ENCODE measurements at places on chromosomes 3 and 15. TPM values are rescaled to one million over a fixed set of nuclear protein-coding genes. Genes with fewer than 3 reads are reported as not detected.
A peak's percentile ranks its signal among the peaks of the same experiment; 100 is the strongest.

DNA sequence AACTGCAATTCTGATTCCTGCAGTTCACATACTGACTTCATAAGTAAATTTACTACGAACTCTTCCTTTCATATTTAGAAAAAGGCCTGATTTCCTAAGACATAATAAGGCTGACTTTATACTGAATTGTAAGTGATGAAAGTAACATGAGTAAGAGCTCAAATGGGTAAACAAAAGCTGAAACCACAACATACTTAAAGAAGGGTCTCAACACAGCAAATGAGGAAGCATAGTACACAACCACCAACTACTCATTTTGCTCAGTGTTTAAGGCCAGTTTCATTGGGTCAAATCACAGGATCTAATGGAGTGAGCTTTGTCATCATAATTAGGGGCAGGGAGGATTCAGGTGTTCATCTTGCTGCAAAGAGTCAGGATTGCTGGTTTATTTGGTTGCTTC, 81.4 kb downstream of the SETD2 start:
- H3K36me3 ChIP-seq = peaks cover 20% of the 10 kb centered on the region
- no peak for DNase-seq
- H3K27ac ChIP-seq = no peak overlapping the region
- no peak overlapping the region for H3K4me3 ChIP-seq
- H3K4me1 ChIP-seq = no peaks in the 10 kb centered on the region
- H3K27me3 ChIP-seq = no peaks in the 10 kb centered on the region

- no peaks in the 10 kb centered on the region for H3K27me3 ChIP-seq
- no peaks in the 10 kb centered on the region for H3K36me3 ChIP-seq
- DNase-seq = peak; percentile 29
- no peak overlapping the region for H3K27ac ChIP-seq
- no peaks in the 10 kb centered on the region for H3K4me1 ChIP-seq
- no peak overlapping the region for H3K4me3 ChIP-seq
These were observed 890.5 kb downstream of the TUSC7 start for GRCh38 chr3:117600112-117600511.

The ZPLD1 gene
- not detected for total RNA-seq

GRCh38 chr15:68313501-68314410, 36.2 kb downstream of the FEM1B start:
- no peaks in the 10 kb centered on the region for H3K36me3 ChIP-seq
- H3K27me3 ChIP-seq = no peaks in the 10 kb centered on the region
- no peaks in the 10 kb centered on the region for H3K4me1 ChIP-seq
- H3K27ac ChIP-seq = no peak overlapping the region
- H3K4me3 ChIP-seq = no peak overlapping the region

GRCh38 chr15:52464478-52464877, 64.2 kb downstream of the MYO5A start:
- no peak overlapping the region for H3K4me3 ChIP-seq
- peaks cover 1% of the 10 kb centered on the region for H3K36me3 ChIP-seq
- no peaks in the 10 kb centered on the region for H3K27me3 ChIP-seq
- H3K4me1 ChIP-seq = no peaks in the 10 kb centered on the region
- peak overlapping the region; percentile 9 for H3K27ac ChIP-seq

GRCh38 chr3:176514297-176514696, 683.0 kb downstream of the TBL1XR1 start:
- H3K4me3 ChIP-seq = no peak overlapping the region
- no peak for DNase-seq
- H3K27ac ChIP-seq = no peak overlapping the region
- H3K36me3 ChIP-seq = no peaks in the 10 kb centered on the region
- no peaks in the 10 kb centered on the region for H3K4me1 ChIP-seq
- H3K27me3 ChIP-seq = no peaks in the 10 kb centered on the region

The VEPH1 gene
- total RNA-seq = 77.6 TPM

DNA sequence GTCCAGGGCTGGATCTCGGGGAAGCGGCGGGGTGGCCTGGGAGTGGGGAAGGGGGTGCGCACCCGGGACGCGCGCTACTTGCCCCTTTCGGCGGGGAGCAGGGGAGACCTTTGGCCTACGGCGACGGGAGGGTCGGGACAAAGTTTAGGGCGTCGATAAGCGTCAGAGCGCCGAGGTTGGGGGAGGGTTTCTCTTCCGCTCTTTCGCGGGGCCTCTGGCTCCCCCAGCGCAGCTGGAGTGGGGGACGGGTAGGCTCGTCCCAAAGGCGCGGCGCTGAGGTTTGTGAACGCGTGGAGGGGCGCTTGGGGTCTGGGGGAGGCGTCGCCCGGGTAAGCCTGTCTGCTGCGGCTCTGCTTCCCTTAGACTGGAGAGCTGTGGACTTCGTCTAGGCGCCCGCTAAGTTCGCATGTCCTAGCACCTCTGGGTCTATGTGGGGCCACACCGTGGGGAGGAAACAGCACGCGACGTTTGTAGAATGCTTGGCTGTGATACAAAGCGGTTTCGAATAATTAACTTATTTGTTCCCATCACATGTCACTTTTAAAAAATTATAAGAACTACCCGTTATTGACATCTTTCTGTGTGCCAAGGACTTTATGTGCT, 527 bp downstream of the B2M start:
- H3K27ac ChIP-seq = peak overlapping the region; percentile 90
- peak overlapping the region; percentile 80 for H3K4me3 ChIP-seq
- peaks cover 15% of the 10 kb centered on the region for H3K36me3 ChIP-seq
- H3K4me1 ChIP-seq = peaks cover 10% of the 10 kb centered on the region
- H3K27me3 ChIP-seq = no peaks in the 10 kb centered on the region

The LRRC31 gene
- total RNA-seq = 0.43 TPM

The C3orf85 gene
- not detected for total RNA-seq

- H3K27ac ChIP-seq = no peak overlapping the region
- no peaks in the 10 kb centered on the region for H3K36me3 ChIP-seq
- DNase-seq = no peak
- H3K4me1 ChIP-seq = no peaks in the 10 kb centered on the region
- H3K27me3 ChIP-seq = no peaks in the 10 kb centered on the region
These were observed 37.5 kb downstream of the SERPINI1 start for GRCh38 chr3:167772992-167773391.

DNA sequence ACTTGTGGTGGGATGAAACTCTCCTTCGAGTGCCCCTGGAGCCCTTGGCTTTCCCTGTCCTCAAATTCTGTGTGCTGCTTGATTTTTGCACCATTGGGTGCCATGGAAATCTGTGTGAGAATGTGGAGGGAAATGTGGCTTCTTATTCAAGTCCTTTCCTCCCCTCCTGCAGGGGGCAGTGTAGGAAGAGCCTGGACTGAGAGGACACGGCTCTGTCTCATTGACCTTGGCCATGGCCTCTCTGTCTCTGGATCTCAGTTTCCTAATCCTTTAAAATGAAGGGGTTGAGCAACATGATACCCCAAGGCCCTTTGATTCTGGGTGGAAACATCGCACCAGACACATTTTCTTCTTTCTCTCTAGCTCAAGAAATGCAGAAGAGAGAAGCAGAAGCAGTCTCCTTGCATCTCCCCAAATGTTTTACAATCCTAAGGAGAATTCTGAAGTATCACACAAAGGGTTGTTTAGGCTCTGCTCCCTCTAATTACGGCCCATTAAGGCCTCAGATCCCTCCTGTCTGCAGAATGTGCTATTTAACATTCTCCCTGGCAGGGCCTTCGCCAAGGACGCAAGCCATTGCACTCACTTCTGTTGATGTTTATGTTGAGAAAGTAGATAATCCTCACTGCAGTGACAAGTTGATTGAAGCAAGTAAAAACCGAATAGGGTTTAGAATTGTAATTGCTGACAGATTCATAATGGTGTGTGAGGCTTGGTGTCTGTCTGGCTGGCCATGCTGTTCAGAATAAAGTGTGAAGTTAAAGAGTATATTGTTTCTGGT, 169.1 kb downstream of the TPRG1 start:
- H3K36me3 ChIP-seq = no peaks in the 10 kb centered on the region
- no peaks in the 10 kb centered on the region for H3K27me3 ChIP-seq
- H3K4me1 ChIP-seq = no peaks in the 10 kb centered on the region

DNA sequence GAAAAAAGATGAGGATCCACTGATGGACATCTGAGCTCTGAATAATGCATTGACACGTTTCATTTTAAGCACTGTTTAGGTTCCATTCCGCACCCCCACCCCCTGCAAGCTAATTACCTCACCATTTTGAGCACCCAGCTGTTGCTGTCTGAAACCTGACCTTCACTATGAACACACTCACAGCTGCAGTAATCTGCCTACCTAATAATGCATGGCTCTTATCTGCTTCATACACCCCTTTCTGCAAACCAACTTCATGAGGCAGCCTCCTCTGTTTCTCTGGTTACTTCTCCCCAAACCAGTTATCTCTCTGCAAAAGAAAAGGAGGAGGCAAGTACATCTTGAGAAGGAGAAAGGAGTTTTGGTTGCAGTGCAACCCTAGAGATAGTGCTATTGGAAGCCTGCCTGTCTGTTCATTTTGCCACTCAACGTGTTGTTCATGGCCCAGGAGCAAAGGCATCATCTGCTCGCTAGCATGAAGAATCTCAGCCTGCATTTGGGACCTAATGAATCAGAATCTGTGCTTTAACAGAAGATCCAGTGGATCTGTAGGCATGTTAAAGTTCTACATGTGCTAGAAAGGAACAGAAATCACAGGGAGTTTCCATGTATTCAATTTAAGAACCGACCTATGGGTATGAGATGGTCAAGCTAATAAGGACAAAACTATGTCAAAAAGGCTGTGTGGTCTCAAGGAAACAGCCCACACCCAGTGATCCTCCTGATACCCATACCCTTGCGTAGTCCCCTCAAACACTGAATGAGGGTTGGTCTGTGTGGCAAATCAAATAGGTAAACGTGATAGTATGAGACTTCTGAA, 87.2 kb downstream of the MB21D2 start:
- DNase-seq = no peak
- no peaks in the 10 kb centered on the region for H3K27me3 ChIP-seq
- H3K4me3 ChIP-seq = no peak overlapping the region
- H3K36me3 ChIP-seq = no peaks in the 10 kb centered on the region
- H3K27ac ChIP-seq = no peak overlapping the region

DNA sequence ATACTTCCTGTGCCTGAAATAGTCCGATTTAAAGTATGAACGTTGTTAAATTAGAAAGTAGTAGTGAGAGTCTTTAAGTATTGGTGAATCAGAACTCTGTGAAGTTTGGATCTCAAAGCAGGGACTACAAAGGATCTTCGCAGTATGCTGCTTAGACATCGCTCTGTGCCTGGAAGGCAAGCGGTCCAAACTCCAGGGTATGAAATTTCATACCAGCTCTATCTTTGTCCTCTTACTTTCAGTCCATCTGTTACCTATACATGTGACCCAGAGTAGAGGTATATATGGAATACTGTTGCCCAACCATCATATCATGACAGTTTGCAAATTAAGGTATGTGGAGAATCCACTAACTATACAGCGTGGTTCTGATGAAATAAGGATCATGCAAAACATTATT, 34.5 kb downstream of the VPS8 start:
- no peak overlapping the region for H3K27ac ChIP-seq
- no peak for DNase-seq
- H3K4me1 ChIP-seq = no peaks in the 10 kb centered on the region

DNA sequence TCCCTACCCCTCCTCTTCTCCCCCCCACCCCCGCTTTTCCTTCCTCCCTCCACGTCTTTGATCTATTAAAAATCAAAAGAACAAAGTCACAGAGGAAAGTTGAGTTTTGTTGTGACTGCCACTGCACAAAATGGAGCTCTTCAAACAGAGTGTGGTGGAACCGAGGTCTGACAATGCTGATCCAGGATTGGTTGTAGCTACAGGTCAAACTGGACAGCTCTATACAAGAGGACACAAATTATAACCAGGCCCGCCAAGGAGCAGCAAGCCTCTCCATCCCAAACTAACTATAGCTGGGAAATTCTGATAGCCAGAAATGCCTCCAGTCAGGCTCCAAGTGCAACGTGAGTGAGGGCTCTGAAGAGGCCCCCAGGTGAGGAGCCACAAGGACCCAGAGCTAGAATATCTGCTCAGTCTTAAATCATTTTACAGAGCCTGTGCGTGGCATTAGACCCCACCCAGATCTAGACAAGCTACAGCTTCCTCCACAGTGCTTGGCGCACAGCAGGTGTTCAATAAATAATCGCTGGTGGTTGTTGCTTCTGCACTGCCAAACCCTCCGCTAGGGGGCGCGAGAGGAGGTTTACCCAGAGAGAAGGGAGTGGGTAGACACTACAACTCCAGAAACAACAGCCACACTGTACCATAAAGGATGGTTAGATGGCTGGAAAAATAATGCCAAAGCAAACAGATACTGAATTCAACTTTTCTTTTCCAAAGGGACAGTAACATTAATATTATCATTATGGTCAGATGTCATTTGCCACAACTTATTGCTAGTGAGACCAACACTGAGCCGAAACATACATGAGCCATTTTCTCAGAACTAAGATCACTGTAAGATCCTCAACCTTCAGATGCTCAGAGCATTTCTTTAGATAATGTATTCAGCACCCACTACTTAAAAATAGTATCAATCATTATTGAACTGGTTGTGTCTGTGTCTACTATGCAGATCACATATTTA, 44.6 kb downstream of the ZIC4 start:
- H3K36me3 ChIP-seq = no peaks in the 10 kb centered on the region
- no peak overlapping the region for H3K4me3 ChIP-seq
- H3K27me3 ChIP-seq = peaks cover 97% of the 10 kb centered on the region

DNA sequence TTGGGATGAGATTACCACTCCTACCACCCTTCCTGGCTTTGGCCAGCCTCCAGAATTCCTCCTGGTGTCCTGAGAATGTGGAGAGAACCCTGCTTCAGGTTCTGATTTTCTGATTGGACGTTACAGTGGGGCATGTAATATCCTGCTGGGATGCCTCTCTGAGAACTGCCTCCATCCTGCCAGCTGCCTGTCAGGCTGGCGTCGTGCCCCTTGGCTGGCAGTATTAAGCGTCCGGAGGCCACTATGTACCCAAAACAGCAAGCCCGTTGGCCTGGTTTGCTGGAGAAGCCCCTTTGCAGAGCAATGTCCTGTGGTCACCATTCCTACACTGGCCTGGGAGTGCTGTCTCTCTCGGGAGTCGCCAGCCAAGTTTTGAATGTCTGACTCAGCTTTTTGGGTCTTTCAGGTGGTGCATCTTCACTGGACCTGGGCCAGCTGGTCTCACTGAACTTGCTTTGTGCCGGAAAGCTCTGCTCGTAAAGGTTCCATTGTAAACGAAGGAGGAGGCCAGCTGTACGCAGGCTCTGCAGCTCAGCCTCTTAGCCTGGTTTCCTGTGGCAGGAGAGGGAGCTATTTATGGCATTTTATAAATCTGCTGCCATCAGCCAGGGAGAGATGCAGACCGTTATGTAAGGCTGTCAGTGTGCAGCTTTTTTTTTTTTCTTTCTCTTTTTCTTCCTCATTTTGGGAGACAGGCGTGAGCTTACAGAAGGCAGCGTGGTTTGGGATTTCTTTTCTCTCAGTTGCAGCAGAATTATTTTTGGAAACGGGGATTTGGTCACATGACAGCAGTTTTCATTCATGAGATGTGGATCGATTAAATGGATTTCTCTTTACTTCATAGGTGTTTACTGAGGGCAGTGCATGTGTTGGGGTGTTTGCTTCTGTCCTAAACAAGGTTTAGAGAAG, 19.0 kb upstream of the TRAK1 start:
- peaks cover 29% of the 10 kb centered on the region for H3K4me1 ChIP-seq
- H3K27me3 ChIP-seq = no peaks in the 10 kb centered on the region
- peak overlapping the region; percentile 81 for H3K27ac ChIP-seq
- no peak overlapping the region for H3K4me3 ChIP-seq

- DNase-seq = no peak
- H3K4me1 ChIP-seq = no peaks in the 10 kb centered on the region
- no peak overlapping the region for H3K27ac ChIP-seq
- H3K4me3 ChIP-seq = no peak overlapping the region
These were observed 1217.6 kb upstream of the ALCAM start for GRCh38 chr3:104149154-104149553.

GRCh38 chr3:9179826-9180763, 69.4 kb downstream of the SRGAP3 start:
- no peak overlapping the region for H3K4me3 ChIP-seq
- H3K27ac ChIP-seq = no peak overlapping the region
- no peaks in the 10 kb centered on the region for H3K27me3 ChIP-seq
- DNase-seq = no peak

- H3K27ac ChIP-seq = no peak overlapping the region
- no peak for DNase-seq
- H3K4me1 ChIP-seq = no peaks in the 10 kb centered on the region
- peaks cover 18% of the 10 kb centered on the region for H3K36me3 ChIP-seq
- H3K4me3 ChIP-seq = no peak overlapping the region
These were observed 280.4 kb downstream of the CD47 start for GRCh38 chr3:107810171-107811071.

Data from lung (tissue), 17 donors.